GM12878 (cell line): ENCODE measurements at places on chromosomes 4 and X.

- no peak for DNase-seq
These were observed 157.1 kb upstream of the PGRMC2 start for GRCh38 chr4:128444544-128445302.

DNA sequence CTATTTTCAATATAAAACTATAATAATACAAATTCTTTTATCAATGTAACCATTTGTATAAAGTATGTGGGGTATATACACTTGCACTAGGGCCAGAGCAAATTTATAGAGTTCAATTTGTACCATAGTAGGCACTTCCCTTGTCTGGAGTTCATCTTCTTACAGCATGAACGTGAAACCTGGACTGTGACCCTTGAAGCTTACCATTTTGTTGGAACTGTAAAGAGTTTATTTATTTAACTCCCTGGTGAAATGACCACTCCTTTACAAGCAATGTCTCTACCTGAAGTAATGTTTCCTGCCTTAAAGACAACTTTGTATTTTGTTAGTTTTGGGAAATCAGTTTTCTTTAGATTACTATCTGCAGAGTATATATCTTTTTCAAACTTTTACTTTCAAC is 188.2 kb downstream of the ARAP2 start:
- no peak for DNase-seq

- DNase-seq: no peak
These were observed 2.3 kb upstream of the SLC35A2 start for GRCh38 chrX:48913605-48914366.

GRCh38 chr4:14404730-14405129 is 597.6 kb upstream of the CPEB2 start:
- no peak for DNase-seq

- no peak for DNase-seq
These were observed 2.4 kb upstream of the SLC9A6 start for GRCh38 chrX:135982860-135983259.

DNA sequence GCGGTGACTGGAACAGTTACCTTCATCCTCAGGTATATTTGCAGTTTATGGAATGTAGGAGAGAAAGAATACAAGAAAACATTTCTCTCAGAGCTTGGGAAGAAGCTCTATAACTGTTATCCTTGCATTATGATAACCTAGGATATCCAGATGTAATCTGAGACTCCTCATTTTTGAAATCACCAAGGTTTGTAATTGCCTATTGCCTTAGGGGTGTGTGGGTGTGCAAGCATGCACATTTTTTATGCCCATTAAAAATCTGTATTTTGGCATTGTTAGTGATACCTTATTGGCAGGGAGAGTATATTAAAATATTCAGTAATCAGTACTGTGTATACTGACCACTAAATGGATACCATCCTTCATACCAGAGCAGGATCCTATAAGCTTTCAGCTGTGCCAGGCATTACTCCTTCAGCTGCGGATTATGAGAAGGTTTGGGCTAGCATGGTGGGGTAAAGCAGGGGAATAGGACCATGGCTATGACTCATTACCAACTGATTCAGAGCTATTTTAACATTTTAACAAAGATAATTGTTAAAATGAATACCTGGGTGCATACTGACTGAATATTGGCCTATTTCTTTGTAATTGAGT is 8.3 kb downstream of the SEC24B start:
- DNase-seq: no peak

- no peak for DNase-seq
These were observed 169.9 kb downstream of the AASDH start for GRCh38 chr4:56217343-56217890.

- peak; percentile 7 for DNase-seq
These were observed 44.9 kb downstream of the NAT8L start for GRCh38 chr4:2103843-2104547.

- no peak for DNase-seq
These were observed 103.9 kb upstream of the FAT1 start for GRCh38 chr4:186827534-186827897.

GRCh38 chr4:113701169-113701568 is 60.4 kb downstream of the CAMK2D start:
- DNase-seq: no peak

DNA sequence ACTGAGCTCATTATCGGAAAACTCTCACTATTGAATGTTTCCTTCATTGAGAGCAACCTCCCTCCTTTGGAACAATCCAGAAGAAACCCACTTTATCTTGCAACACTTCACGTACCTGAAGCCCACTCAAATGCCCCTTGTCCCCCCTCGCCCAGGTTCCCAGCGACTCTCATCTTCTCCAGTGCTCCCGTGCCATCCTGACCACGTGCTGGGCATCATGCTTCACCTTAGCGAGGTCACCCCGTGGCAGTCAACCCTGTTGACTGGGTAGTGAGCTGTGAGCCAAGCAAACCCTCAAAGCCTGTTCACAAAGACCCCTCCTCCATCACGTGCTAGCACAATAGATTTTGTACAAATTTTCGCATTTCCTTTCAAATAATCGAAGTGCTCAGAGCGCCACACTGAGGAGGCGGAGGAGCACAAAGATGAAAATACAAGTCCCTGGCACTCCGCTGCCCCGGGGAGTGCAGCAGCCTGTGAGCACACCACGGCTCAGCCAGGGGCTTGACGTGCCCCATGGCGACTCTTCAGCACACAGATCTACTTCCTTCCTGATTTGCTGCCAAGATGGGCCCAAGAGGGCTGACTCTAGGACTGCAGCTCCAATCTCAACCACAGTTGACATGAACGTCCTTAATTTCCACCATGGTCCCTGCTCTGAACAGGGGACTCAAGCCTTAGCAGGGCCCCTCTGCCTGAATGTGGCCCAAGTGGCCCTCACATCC is 15.6 kb downstream of the PDZD4 start:
- no peak for DNase-seq

DNA sequence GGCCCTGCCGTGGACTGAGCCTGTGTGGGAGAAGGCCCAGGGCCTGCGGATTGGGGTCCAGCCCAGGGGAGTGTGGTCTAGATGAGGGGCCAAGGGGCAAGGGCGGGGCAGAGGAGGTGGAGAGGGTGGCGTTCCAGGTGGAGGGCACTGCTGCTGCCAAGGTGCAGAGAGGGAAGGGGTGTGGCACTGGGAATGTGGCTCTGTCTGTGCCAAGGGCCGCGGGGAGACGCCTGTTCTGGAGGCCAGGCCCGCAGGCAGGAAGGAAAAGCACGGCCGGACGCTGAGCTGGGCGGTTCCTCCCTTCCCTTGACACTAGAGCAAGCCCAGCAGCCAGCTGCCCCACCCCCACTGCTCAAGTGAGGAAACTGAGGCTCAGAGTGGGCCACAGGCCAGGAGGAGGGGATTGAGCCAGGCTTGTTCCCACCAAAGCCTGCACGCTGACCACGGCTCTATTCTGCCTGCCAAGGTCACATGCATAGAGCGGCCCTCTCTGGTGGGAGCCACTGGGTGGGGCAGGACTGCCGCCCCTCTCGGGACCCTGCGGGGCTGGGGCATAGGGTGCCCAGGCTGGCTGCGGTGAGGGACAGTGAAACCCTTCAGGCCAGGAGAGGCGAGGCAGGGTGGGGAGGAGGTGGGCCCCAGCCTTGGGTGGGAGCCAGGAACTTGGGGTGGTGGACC is 13.0 kb downstream of the SH3BP2 start:
- DNase-seq: no peak
